G401 (cell line): ENCODE measurements at places on chromosomes 16 and 17. TPM values are rescaled to one million over a fixed set of nuclear protein-coding genes. Genes with fewer than 3 reads are reported as not detected.

The DLX4 gene
- 22.6 and 23.7 TPM in 2 replicates for total RNA-seq

- DNase-seq, result no peak
These were observed 21.1 kb upstream of the TFAP4 start for GRCh38 chr16:4293822-4294457.

- DNase-seq, result no peak
These were observed 23.3 kb downstream of the SHISA6 start for GRCh38 chr17:11264183-11264871.

DNA sequence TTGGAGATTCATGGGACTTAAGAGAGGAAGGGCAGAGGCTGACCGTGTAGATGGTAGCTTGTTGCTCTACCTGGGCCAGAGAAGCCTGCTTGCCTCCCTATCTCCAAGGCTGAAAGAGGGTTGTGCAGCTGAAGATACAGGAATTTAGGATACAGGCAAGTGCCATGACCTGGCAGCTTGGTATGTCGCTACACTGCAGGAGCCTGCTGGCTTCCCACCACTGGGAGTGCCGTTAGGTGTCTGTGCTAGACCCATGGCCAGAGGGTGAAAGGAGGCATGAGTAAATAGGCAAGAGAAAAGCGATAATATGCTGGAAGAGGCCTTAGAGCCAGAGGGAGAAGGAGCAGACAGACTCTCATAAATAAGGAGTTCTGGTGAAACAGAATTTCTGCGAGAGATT is 10.6 kb downstream of the NAA60 start:
- no peak for DNase-seq

GRCh38 chr16:86642087-86642486 is 63.7 kb downstream of the FOXL1 start:
- no peak for DNase-seq

The CPPED1 gene
- total RNA-seq, result 51.1 and 61.5 TPM in 2 replicates

- DNase-seq, result no peak
These were observed 1468.6 kb downstream of the CDH11 start for GRCh38 chr16:63653044-63653839.

GRCh38 chr16:25033852-25034251 is 18.7 kb upstream of the ARHGAP17 start:
- DNase-seq, result no peak

DNA sequence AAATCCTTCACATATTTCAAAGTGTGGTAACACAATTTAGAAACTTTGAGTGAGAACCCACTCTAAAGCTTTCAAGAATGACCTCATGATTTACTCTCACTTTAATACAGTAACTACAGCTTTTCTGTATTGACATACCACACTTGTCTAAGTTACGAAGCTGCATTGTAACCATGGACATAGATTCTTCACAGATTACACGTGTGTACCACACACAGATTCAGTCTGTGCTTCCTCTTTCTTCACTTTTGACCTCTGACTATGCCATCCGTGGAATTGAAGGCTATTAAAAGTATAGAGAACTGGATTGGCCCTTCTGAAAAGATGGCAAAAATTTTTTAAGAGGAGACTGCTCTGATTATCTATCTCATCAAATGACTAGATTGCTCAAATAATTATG is 172.7 kb downstream of the TANC2 start:
- no peak for DNase-seq

GRCh38 chr17:78852709-78853121 is 12.1 kb upstream of the USP36 start:
- DNase-seq, result no peak

DNA sequence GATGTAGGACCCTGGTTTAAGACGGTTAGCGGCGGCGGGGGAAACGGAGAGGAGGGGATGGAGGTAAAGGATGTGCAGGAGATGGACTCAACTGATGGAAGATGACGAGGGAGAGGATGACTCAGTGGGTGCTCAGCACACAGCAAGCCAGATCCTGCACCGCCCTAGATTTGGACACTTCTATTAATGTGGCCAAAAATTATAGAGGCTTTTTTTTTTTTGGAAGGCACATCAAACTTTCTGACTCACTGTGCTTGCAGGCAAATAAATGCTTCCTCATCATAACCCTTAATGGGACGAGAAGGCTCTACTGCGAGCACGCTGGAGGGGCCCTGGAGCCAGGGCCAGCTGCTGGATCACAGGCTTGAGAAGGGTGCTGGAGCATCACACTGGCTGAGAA is 36.0 kb downstream of the RTN4RL1 start:
- DNase-seq, result no peak

DNA sequence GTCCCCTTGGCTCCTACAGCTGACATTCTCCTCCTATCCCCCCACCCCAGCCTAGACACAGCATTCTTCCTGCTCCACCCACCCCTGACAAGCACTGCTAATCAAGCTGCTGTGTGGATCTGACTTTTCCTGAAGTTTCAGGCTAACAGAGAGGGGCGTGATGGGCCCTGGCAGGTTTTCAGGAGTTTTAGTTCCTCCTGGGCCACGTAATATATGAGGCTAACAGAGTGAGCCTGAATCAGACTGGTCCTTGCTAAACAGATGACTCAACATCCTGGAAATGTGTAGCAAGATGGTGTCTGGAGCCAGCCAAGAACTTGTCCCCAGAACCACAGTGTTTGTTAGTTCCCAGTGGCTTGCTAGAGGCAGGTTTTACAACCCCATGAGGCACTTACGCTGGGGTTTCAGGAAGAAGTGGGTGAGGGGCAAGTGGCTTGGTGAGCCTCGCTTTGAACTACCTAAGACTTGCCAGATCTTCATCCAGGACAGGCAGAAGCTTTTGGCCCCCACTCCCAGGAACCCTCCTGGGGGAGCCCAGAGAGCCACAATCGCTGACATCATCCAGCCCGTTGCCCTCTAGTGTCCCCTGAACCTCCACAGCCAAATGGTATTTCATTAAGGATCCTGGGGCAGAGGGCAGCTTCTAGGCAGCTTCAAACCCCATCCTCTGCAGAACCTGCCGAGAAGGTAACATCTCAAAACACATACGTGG is 15.9 kb downstream of the TMEM92 start:
- no peak for DNase-seq

GRCh38 chr16:14369734-14370598 is 260.1 kb downstream of the PARN start:
- DNase-seq, result no peak

- no peak for DNase-seq
These were observed 77.6 kb upstream of the MED9 start for GRCh38 chr17:17398943-17399926.

DNA sequence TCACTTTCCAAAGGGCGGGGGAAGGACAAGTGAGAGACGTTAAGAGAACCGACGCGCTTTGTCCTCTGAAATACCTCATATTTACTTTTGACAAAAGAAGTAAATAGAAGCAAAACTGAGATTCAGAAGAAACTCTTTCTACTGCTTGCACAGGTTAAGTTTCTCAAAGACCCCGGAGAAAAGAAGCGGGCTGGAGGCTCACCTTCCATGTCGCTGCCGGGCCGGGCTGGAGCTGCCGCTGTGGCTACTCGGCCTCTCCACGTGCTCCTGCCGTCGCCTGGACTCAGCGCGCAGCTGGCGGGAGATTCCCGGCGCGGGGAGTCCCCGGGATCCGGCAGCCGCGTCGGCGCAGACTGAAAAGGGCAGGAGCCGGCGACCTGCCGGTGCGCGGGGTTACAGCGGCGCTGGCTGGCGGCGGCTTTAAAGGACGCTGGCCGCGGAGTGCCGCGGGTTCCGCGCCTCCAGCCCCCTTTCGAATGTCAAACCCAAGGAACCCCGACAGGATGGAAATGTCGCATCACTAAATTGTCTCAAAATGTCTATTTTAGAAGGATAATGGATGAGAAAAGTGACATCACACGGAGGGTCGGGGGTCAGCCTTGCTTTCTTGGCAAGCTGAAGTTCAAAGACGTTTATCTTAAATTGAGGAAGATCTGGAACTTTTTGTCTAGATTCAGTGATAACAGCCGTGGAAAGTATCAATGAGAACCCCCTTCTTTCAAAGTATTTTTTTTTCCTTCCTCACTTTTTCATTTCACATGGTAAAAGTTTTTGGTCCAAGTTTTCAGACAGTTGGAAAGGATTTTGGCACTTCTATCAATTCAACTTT is at the start of gene IKZF3:
IKZF3 (minus strand) TSS at position 395 of the 829 bp plus-strand sequence; CDS start at position 209, 186 bp downstream.
- DNase-seq, result no peak

- DNase-seq, result no peak
These were observed 16.2 kb downstream of the DEXI start for GRCh38 chr16:10926094-10926493.

- DNase-seq, result no peak
These were observed 7.3 kb upstream of the WDR45B start for GRCh38 chr17:82655523-82655922.

The TRPV3 gene
- total RNA-seq, result 0.25 and 0.61 TPM in 2 replicates

The DNAH9 gene
- total RNA-seq, result not detected in 2 replicates

DNA sequence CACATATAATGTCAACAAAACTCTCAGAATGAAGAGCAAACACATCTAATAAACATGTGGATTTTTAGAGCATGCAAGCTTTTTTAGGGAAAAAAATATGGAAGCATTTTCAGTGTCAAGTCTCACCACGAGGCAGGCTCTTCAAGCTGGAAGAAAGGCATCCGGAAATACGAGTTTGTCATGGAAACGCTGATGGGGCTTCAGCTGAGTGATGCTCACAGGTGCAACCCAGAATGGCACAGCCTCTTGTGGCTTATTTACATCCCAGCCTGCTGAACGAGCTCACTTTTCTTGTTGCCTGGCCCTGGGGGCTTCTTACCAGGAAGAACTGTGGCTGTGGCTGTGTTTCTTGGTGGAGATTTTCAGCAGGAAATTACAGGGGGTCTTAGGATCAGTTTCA is 24.1 kb upstream of the DYNLL2 start:
- no peak for DNase-seq

GRCh38 chr17:41446806-41447205 is 6.0 kb upstream of the KRT38 start:
- DNase-seq, result no peak

DNA sequence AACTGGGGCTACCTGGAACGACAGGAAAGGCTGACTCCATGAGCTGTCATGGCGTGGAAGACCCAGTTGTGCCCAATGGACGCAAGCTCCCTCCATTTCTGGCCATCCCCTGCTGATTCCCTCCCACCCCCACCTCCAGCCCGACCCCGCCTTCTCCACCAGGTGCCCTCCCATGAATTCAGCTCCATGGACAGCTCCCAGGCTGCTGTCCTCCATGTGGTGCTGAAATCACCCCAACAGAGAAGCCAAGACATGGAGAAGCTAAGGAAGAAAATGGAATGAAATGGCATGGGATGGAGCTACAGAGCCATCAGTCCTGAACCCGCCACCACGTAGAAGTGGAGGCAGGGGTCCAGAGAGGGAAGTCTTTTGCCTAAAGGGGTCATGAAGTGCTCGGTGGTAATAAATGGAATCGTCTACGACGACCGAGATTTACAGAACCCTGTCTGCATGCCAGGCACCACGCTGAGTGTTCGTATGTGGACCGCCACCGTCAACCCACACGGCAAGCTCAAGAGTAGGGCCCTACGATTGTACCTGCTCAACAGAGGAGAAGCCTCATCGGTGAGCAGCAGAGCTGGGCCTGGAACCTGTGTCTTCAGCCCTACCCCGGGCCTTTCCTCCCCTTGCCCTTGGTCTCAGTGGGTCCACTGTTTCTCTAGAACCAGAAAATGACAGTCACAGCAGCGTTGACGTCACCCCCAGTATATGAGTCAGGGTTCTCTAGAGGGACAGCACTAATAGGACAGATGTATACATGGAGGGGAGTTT is 9.3 kb upstream of the ZC3H18 start:
- DNase-seq, result no peak

DNA sequence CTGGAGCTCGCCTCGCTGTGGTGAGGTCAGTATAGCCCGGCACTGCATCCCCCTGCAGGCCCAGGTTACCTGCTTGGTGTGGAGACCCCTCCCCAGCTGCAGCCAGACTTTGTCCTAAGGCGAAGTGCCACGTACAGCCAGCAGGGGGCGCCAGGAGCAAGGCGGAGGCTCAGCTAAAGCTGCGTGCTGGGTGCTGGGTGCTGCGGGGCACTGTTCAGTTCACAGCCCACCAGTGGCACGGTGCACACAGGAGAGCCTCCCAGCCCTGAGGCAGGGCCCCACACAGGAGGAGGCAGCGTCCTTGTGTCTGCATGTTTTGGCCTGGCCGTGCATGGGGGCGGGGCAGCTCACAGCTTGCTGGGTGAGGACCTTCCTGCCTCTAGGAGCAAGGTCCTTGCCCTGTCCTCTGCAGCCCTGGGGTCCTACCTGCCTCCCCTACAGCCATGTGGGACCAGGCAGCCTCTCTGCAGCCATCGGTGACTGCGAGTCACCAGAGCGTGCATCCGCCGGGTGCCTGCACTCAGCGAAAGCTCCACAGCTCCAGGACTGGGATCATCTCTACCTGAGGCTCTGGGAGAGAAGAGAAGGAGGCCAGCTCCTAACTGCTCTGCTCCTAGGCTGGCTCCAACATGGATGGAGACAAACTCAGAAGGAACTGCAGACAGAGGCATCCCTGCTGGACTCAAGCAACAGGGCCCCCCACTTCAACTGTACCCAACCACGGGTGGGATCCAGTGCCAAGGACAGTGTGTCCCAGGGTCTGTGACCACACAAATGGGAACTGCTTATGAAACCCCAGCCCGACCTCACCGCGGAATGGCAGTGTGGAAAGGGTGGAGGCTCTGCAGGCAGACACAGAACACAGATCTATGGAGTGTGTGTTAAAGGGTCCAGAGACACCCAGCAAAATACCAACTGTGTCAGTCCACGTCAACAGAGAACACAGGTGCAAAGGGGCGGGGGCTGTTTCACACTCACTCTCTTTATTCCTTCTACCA is 19.0 kb downstream of the SLC7A5 start:
- DNase-seq, result peak; percentile 57

GRCh38 chr16:89924297-89924924 is 1.3 kb downstream of the TUBB3 start:
- DNase-seq, result peak; percentile 85

DNA sequence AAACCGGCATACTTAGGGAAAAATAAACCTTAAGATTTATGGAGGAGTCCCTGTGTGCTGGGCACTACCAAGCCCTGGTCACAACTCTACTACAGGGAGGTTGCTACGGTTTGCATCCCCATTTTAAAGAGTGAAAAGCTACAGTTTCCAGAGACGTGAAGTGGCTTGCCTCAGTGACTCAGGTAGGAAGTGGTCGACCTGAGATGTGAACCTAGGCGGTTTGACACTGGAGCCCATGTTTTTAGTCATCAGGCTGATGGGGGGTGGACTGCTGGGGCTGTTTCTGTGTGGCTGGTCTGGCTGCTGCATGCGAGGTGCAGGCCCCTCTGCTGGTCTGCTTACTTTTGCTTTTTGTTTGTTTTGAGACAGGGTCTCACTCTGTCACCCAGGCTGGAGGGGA is 6.6 kb downstream of the COX6A2 start:
- DNase-seq, result no peak

DNA sequence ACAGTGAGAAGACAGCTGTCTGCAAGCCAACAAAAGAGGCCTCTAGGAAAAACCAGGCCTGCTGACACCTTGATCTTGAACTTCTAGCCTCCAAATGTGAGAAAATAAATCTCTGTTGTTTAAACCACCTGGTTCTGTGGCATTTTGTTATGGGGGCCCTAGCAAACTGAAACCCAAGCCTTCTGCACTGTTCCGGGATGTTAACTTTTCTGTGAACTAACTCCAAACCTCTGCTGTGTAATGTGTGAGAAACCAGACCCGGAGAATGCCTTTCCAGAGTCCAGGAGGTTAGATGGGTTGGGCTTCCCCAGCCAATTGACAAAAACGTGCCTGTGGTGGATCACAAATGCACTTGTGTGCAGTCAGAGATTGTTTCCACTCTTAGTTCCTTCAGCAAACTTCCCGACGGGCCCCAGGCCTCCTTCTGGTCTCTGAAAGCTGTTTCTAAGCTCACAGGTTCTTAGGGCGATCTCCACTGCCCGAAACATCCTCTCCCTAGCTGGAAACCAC is 13.6 kb upstream of the GGA2 start:
- DNase-seq, result no peak

The SLC5A2 gene
- not detected in 2 replicates for total RNA-seq
